ENCODE measurements at places on chromosomes 1 and 21.

GRCh38 chr1:25858906-25859789, at the start of gene AUNIP:
Gene AUNIP, minus strand, starts transcription at chr1:25859457. Its CDS starts 100 bp downstream, at chr1:25859357.
- peak within 1 kb of the TSS; percentile 69 for H3K4me3 ChIP-seq
- DNase-seq, result peak; percentile 87
- peak within 1 kb of the TSS; percentile 88 for H3K27ac ChIP-seq

- no peaks in the 10 kb centered on the region for H3K27me3 ChIP-seq
- no peaks in the 10 kb centered on the region for H3K36me3 ChIP-seq
- no peak overlapping the region for H3K4me3 ChIP-seq
- peaks cover 7% of the 10 kb centered on the region for H3K4me1 ChIP-seq
- no peak for DNase-seq
- H3K27ac ChIP-seq, result no peak overlapping the region
Measured at GRCh38 chr1:8903908-8904650, 25.6 kb upstream of the ENO1 start.

DNA sequence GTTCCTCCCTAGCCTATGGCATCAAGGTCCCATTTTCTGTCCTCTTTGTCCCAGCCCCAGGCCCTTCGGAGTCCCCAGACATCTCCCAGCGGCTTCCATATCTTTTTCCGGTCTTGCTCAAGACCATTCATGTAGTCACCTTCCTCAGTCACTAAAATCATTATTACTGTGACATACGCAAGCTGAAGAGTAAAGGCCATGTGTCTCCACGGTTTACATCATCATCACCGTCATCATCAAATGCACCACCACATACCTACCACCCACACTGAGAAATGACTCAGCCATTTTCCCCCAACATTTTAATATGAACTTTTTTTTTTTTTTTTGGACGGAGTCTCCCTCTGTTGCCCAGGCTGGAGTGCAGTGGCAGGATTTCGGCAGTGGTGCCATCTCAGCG, 43.4 kb downstream of the FHAD1 start:
- H3K4me3 ChIP-seq, result no peak overlapping the region
- H3K4me1 ChIP-seq, result no peaks in the 10 kb centered on the region
- H3K36me3 ChIP-seq, result no peaks in the 10 kb centered on the region
- no peak overlapping the region for H3K27ac ChIP-seq

DNA sequence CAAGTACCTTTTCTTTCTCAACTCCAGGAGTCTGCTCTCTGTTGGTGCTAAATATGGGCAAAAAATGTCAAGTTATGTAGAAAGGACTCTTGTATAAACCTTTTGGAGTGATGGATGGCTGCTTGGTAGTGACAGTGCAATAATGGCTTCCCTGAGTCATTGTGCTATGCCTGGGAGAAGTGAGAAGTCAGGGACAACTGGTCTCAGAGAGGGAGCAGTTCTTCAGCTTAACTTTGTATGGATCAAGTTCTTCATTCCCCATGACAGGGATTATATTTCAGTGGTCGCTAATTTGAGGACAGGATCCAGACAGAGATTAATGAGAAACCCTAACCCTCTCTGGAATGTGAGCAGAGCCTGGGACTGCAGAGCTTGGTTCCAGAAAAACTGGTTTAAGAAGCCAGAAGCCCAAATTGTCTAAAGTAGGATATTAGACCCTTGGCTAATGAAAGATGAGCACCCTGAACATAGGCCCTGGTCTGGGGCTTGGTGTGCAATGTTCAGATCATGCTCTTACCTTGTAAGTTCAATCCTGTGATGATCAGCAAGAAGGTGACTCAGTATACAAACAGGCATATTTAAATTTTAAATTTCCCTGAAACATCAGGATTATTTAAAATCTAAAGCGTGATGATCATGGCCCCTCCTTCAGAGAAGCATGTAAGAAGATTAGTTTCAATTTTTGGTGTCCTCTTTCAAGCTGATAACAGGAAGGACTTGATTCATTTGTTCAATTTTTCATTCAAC, 50.9 kb downstream of the NTMT2 start:
- no peaks in the 10 kb centered on the region for H3K4me1 ChIP-seq
- DNase-seq, result no peak
- no peaks in the 10 kb centered on the region for H3K36me3 ChIP-seq
- H3K4me3 ChIP-seq, result no peak overlapping the region

- H3K4me3 ChIP-seq, result no peak overlapping the region
- no peaks in the 10 kb centered on the region for H3K4me1 ChIP-seq
- H3K27ac ChIP-seq, result no peak overlapping the region
Measured at GRCh38 chr21:46001821-46002681, 20.5 kb downstream of the COL6A1 start.

DNA sequence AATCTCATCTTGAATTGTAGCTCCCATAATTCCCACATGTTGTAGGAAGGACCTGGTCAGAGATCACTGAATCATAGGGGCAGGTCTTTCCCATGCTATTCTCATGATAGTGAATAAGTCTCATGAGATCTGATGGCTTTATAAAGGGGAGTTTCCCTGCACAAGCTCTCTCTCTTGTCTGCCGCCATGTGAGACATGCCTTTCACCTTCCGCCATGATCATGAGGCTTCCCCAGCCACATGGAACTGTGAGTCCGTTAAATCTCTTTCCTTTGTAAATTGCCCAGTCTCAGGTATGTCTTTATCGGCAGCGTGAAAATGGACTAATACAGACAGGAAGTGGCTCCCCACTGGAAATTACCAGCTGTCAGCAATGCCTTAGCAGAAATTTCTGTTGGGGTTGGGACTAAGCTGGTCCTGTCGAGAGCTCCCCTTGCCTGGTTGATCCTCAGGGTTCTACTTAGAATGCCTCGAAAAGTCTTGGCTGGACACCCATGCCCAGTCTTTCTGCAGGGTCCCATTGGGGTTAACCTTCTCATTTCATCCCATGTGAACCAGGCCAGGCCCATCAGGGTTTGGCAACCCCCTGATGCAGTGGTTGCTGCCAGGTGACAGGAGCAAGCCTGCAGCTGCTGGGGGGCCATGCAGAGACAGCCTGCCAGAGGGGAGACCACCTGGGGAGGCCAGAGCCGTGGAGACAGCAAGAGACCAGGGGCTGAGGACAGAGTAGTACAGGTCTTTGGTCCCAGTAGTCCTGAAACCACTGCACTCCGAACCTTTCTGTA, 2.8 kb upstream of the ABCG1 start:
- no peak for DNase-seq
- peaks cover 23% of the 10 kb centered on the region for H3K4me1 ChIP-seq
- H3K27me3 ChIP-seq, result peaks cover 6% of the 10 kb centered on the region

GRCh38 chr1:200290010-200290685, 119.7 kb downstream of the ZNF281 start:
- H3K27ac ChIP-seq, result no peak overlapping the region
- no peak overlapping the region for H3K4me3 ChIP-seq
- no peaks in the 10 kb centered on the region for H3K4me1 ChIP-seq
- H3K36me3 ChIP-seq, result no peaks in the 10 kb centered on the region

- no peak overlapping the region for H3K4me3 ChIP-seq
- H3K27ac ChIP-seq, result no peak overlapping the region
- no peaks in the 10 kb centered on the region for H3K27me3 ChIP-seq
- DNase-seq, result no peak
Measured at GRCh38 chr1:217354895-217355294, 276.0 kb downstream of the GPATCH2 start.

DNA sequence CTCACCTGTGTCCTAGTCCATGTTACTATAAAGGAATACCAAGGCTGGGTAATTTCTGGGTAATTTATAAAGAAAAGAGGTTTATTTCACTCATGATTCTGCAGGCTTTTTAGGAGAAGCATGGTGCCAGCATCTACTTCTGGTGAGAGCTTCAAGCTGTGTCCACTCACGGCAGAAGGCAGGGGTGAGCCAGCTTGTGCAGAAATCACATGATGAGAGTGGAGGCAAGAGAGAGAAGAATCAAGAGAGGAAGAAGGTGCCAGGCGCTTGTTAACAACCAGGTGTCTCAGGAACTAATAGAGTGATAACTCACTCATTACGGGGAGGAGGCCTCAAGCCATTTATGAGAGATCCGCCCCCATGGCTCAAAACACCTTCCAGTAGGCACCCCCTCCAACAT, 67.5 kb upstream of the CD34 start:
- no peak for DNase-seq
- H3K4me3 ChIP-seq, result no peak overlapping the region
- no peaks in the 10 kb centered on the region for H3K36me3 ChIP-seq
- H3K27me3 ChIP-seq, result no peaks in the 10 kb centered on the region

- no peak overlapping the region for H3K27ac ChIP-seq
- DNase-seq, result no peak
- H3K36me3 ChIP-seq, result no peaks in the 10 kb centered on the region
- peaks cover 2% of the 10 kb centered on the region for H3K27me3 ChIP-seq
- no peak overlapping the region for H3K4me3 ChIP-seq
Measured at GRCh38 chr1:162025541-162025940, 1.9 kb upstream of the OLFML2B start.

GRCh38 chr1:45009956-45010854, 919 bp downstream of the HECTD3 start:
- peaks cover 18% of the 10 kb centered on the region for H3K4me1 ChIP-seq
- no peak for DNase-seq
- peak overlapping the region; percentile 65 for H3K27ac ChIP-seq
- H3K4me3 ChIP-seq, result peak overlapping the region; percentile 75

GRCh38 chr1:170538687-170539086, 6.7 kb downstream of the GORAB start:
- no peaks in the 10 kb centered on the region for H3K27me3 ChIP-seq
- H3K36me3 ChIP-seq, result peaks cover 21% of the 10 kb centered on the region
- DNase-seq, result no peak
- no peak overlapping the region for H3K27ac ChIP-seq

- H3K36me3 ChIP-seq, result no peaks in the 10 kb centered on the region
- peaks cover 2% of the 10 kb centered on the region for H3K27me3 ChIP-seq
- no peak overlapping the region for H3K4me3 ChIP-seq
- H3K27ac ChIP-seq, result no peak overlapping the region
Measured at GRCh38 chr1:162279136-162279498, 97.5 kb downstream of the SPATA46 start.

DNA sequence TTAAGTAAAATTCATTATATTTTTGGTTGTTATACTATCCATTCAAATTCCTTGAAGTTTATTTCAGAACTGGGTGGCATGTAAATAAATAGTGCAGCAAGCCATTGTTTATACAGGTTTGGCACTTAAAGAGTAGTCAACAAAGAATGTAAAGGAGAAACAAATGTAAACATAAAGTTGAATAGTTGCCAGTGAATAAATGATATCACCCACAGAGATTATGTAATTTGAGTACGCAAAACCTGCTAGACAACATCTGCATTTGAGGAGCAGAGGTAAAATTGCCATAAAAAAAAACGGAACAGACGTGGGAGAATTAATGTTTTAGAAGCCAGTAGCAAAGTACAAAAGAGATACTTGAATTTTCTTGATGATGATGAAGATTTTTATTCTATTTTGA, 111.6 kb downstream of the ADGRL2 start:
- H3K36me3 ChIP-seq, result no peaks in the 10 kb centered on the region
- no peak for DNase-seq
- H3K27ac ChIP-seq, result no peak overlapping the region
- H3K4me1 ChIP-seq, result no peaks in the 10 kb centered on the region
- H3K27me3 ChIP-seq, result no peaks in the 10 kb centered on the region

GRCh38 chr1:228849011-228849541, 113.8 kb downstream of the RHOU start:
- no peak overlapping the region for H3K4me3 ChIP-seq
- H3K36me3 ChIP-seq, result no peaks in the 10 kb centered on the region
- DNase-seq, result no peak
- no peaks in the 10 kb centered on the region for H3K4me1 ChIP-seq
- no peaks in the 10 kb centered on the region for H3K27me3 ChIP-seq

GRCh38 chr1:244854865-244855578, 9.3 kb downstream of the HNRNPU start:
- H3K4me1 ChIP-seq, result peaks cover 20% of the 10 kb centered on the region
- no peak overlapping the region for H3K27ac ChIP-seq
- no peak for DNase-seq
- no peaks in the 10 kb centered on the region for H3K27me3 ChIP-seq

DNA sequence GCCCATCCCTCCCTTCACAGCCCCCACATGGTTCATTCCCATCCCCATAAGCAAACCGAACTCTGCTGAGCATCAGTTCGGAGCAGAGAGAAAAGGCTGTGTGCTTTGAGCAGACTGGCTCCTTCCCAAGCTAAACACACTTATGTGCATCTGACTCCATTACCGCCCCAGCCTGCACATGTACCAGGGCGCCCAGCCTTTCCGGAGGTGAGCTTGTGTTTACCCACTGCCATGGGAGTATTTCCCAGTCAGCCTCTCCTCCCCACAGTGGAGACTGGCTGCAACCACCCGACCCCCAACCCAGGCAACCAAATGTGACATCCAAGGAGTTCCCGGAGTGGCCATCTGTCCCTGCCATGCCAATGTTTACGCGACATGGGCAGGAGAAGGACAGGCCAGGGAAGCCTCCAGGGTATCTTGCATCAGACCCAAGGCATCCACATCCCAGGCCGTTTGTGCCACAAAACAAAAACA, 9.4 kb downstream of the TIAM1 start:
- no peak for DNase-seq
- H3K27ac ChIP-seq, result no peak overlapping the region
- H3K4me1 ChIP-seq, result peaks cover 5% of the 10 kb centered on the region
- H3K4me3 ChIP-seq, result no peak overlapping the region

DNA sequence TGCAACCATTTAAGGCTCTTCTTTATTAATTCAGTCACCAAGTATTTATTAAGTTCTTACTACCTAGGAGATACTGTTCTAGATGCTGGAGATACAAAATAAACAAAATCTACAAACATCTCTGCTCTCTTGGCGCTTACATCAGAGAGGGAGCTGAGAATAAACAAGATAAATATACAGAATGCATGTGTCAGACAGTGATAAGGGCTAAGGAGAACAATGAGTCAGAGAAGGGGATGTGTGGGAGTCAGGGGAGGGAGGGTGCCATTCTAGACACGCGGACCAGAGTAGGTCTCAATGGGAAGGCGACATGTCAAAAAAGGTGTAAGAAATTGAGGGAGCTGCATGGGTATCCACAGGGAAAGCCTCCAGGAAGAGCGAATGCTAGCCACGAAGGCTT, 393.2 kb downstream of the RWDD3 start:
- no peak overlapping the region for H3K27ac ChIP-seq
- no peak overlapping the region for H3K4me3 ChIP-seq
- H3K36me3 ChIP-seq, result no peaks in the 10 kb centered on the region
- DNase-seq, result no peak
- no peaks in the 10 kb centered on the region for H3K27me3 ChIP-seq

GRCh38 chr21:44999428-44999971, 59.7 kb downstream of the SLX9 start:
- DNase-seq, result no peak
- no peaks in the 10 kb centered on the region for H3K36me3 ChIP-seq
- H3K27ac ChIP-seq, result no peak overlapping the region
- no peak overlapping the region for H3K4me3 ChIP-seq

GRCh38 chr1:161787355-161787754, 21.2 kb downstream of the ATF6 start:
- H3K4me3 ChIP-seq, result no peak overlapping the region
- no peak for DNase-seq
- H3K36me3 ChIP-seq, result peaks cover 30% of the 10 kb centered on the region

- H3K27me3 ChIP-seq, result no peaks in the 10 kb centered on the region
- H3K4me3 ChIP-seq, result no peak overlapping the region
- no peaks in the 10 kb centered on the region for H3K36me3 ChIP-seq
- peaks cover 35% of the 10 kb centered on the region for H3K4me1 ChIP-seq
Measured at GRCh38 chr1:91732291-91733107, 153.5 kb downstream of the TGFBR3 start.
